SK-N-SH (cell line): ENCODE measurements at places on chromosomes 16 and 17.

GRCh38 chr16:55367301-55367811 lies 43.4 kb downstream of the IRX6 start:
- no peak for DNase-seq

DNA sequence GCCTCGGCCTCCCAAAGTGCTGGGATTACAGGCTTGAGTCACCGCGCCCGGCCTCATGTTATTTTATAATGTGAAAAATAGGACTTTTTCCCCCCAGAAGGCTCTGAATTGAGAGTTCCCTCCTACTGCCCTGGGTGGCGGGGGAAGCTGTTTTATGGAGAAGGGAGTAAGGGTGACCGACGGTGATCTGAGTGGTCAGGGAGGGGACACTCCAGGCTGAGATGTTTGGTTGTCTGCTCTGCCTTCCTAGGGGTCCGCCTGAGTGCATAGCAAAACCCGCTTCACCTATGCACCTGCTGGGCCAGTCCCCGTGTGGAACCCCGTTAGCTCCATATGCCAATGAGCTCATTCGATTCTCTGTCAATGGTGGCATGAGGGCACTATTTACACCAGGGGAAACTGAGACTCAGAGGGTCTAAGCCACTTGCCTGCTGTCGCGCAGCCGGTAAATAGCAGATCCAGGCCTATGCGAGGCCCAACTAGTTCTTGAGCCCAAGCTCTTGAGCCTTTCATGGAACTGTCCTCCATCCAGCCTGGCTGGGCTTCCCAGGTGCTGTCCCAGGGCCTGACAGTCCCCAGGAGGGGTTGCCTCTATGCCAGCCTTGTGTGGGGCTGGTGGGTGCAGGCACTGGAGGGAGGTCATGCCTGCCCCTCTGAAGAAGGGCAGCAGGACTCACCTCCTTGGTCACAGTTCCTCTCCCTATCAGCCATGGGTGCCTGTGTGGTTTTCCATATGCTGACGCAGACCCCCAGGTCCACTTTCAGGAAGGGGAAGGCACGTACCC lies 1.7 kb upstream of the GJD3 start:
- DNase-seq: no peak

- no peak for DNase-seq
Observed at GRCh38 chr17:46158323-46159296, 34.6 kb downstream of the KANSL1 start.

- peak; percentile 92 for DNase-seq
Observed at GRCh38 chr17:38735161-38735997, 5.2 kb downstream of the CISD3 start.

- no peak for DNase-seq
Observed at GRCh38 chr16:71927383-71927782, 32.1 kb downstream of the IST1 start.

DNA sequence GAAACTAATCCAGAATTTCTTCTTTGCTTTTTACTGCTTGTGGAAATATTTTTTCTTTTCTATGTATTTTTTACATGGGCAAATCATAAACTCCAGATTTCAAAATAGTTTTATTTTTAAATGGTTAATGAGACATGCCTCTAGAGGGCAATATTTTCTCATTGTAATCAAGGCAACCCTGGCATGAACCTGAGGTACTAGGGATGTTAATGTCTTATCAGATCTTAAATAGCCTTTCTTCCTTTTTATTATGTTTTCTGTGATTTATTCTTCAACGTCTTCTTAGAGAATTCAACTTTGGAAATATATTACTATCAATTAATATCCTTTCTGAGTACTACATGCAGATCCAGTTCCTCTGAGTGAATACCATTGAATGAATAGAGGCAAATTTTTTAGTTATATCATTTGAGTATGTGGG lies 324.7 kb downstream of the BCAS3 start:
- DNase-seq: peak; percentile 55
